ENCODE measurements at places on chromosomes 7 and 10.

DNA sequence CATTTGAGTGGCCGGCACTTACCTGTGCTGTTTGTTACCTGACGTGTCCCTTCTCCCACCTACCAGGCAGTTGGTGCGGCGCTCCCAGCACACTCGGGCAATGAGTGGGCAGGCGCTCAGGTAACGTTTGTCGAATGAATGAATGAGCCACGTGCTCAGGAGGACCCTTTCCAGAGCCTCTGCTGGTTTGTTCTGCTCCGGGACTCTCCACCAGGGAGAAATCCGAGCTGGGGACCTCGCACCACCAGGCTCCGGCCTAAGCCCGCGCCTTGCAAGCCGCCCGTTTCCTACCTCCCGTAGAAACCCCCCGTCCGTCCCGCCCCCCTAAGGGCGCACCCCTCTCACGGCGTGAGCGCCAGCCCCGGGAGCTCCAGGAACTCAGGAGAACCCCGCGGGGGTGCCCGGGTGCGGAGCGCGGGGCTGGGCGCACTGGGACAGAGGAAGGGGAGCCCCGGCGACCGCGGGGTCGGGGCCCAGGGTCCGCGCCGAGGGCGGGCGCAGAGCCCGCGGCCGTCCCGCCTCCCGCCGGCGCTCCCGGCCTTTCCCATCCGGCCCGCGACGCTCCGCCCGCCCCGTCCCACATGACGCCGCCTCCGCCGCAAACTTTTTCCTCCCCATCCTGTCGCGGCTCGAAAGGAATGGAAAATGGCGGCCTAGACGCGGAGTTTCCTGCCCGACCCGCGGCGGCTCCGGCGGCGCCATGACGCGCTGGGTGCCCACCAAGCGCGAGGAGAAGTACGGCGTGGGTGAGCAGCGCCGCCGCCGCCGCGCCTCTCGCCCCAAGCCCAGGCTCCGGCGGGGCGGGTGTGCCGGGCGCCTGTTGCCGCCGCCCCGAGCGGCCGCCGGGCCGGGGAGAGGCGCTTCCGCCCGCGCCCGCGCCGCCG lies at the start of gene DOCK1:
DOCK1 (plus strand) TSS at position 611 of the 884 bp plus-strand sequence; CDS start at position 701, 90 bp downstream.
- peaks cover 36% of the 10 kb centered on the region for H3K27me3 ChIP-seq
- peak within 1 kb of the TSS; percentile 56 for H3K27ac ChIP-seq
- peak within 1 kb of the TSS; percentile 67 for H3K4me3 ChIP-seq
- H3K36me3 ChIP-seq, result no peaks in the 10 kb centered on the region
- peak; percentile 21 for DNase-seq

DNA sequence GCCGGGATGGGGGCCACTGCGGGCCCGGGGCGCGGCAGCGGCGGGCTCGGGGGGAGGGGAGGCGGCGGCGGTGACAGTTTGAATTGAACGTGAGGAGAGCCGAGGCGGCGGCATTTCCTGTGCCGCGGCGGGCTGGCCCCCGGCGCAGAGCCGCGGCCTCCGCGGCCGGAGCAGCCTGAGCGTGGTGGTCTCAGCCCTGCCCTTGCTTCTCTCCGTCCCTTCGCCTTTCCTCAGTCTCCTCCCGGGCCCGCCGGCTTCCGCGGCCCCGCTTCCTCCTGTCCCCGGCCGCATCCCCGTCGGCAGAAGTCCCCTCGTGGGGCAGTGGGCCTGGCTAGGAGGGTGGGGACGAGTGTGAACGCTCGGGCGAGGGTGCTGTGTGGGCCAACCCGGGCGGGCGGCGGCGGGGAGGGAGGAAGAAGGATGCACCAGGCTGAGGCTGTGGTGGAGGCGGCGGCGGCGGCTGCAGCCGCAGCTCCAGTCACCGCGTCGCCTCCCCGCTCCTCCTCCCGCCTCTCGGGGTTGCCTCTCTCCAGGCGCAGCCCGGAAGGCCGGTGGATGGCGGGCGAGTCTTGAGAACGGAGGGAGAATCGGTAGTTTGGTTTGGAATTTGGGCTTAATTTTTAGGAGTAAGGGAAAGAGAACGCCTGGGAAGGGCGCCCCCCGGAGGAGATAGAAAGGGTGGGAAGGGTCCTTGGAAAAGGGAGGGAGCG lies 690 bp downstream of the SEPTIN7 start:
- H3K4me3 ChIP-seq, result peak overlapping the region; percentile 96
- H3K27me3 ChIP-seq, result no peaks in the 10 kb centered on the region
- peak overlapping the region; percentile 97 for H3K27ac ChIP-seq
- peak; percentile 75 for DNase-seq
- H3K36me3 ChIP-seq, result peaks cover 7% of the 10 kb centered on the region
- H3K4me1 ChIP-seq, result peaks cover 46% of the 10 kb centered on the region

- peak overlapping the region; percentile 17 for H3K4me3 ChIP-seq
- no peaks in the 10 kb centered on the region for H3K27me3 ChIP-seq
- H3K36me3 ChIP-seq, result no peaks in the 10 kb centered on the region
- DNase-seq, result no peak
- H3K27ac ChIP-seq, result peak overlapping the region; percentile 4
- H3K4me1 ChIP-seq, result peaks cover 19% of the 10 kb centered on the region
Observed at GRCh38 chr7:76133164-76133775, 68.4 kb upstream of the SRRM3 start.

GRCh38 chr10:44278837-44279324 lies 106.0 kb downstream of the CXCL12 start:
- DNase-seq, result no peak
- H3K4me1 ChIP-seq, result no peaks in the 10 kb centered on the region
- no peaks in the 10 kb centered on the region for H3K27me3 ChIP-seq

GRCh38 chr10:122981066-122981464 lies 864 bp downstream of the PSTK start:
- peak overlapping the region; percentile 87 for H3K4me3 ChIP-seq
- peaks cover 17% of the 10 kb centered on the region for H3K4me1 ChIP-seq
- H3K36me3 ChIP-seq, result peaks cover 5% of the 10 kb centered on the region
- H3K27ac ChIP-seq, result peak overlapping the region; percentile 64
- no peak for DNase-seq

- H3K4me3 ChIP-seq, result no peak overlapping the region
- no peaks in the 10 kb centered on the region for H3K4me1 ChIP-seq
- H3K27ac ChIP-seq, result no peak overlapping the region
- H3K27me3 ChIP-seq, result no peaks in the 10 kb centered on the region
- DNase-seq, result no peak
Observed at GRCh38 chr7:156234666-156235494, 405.7 kb upstream of the RNF32 start.

GRCh38 chr10:127790066-127790624 lies 53.2 kb downstream of the FOXI2 start:
- no peak for DNase-seq
- H3K4me1 ChIP-seq, result no peaks in the 10 kb centered on the region
- no peaks in the 10 kb centered on the region for H3K36me3 ChIP-seq

- H3K4me1 ChIP-seq, result no peaks in the 10 kb centered on the region
- no peak overlapping the region for H3K27ac ChIP-seq
- no peaks in the 10 kb centered on the region for H3K36me3 ChIP-seq
- H3K4me3 ChIP-seq, result no peak overlapping the region
- DNase-seq, result no peak
- H3K27me3 ChIP-seq, result no peaks in the 10 kb centered on the region
Observed at GRCh38 chr10:82982110-82982608, 1107.2 kb downstream of the NRG3 start.

DNA sequence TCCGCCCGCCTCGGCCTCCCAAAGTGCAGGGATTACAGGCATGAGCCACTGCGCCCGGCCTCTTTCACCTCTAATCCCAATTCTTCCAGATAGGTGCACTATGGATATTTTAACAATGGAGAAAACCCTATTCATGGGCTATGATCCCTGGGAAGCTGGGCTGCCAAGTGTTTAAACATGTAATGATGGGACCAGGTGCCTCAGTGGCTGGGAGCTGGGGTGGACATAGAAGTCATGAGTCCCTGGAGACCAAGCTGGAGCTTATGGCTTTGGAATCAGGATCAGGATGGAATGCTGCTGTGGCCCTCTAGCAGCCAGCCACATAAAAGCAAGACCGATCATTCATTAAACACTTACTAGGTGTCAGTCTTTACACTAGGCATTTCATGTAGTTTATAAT lies 41.8 kb upstream of the IGFBP3 start:
- no peak overlapping the region for H3K27ac ChIP-seq
- DNase-seq, result no peak
- H3K36me3 ChIP-seq, result peaks cover 2% of the 10 kb centered on the region
- H3K27me3 ChIP-seq, result no peaks in the 10 kb centered on the region

DNA sequence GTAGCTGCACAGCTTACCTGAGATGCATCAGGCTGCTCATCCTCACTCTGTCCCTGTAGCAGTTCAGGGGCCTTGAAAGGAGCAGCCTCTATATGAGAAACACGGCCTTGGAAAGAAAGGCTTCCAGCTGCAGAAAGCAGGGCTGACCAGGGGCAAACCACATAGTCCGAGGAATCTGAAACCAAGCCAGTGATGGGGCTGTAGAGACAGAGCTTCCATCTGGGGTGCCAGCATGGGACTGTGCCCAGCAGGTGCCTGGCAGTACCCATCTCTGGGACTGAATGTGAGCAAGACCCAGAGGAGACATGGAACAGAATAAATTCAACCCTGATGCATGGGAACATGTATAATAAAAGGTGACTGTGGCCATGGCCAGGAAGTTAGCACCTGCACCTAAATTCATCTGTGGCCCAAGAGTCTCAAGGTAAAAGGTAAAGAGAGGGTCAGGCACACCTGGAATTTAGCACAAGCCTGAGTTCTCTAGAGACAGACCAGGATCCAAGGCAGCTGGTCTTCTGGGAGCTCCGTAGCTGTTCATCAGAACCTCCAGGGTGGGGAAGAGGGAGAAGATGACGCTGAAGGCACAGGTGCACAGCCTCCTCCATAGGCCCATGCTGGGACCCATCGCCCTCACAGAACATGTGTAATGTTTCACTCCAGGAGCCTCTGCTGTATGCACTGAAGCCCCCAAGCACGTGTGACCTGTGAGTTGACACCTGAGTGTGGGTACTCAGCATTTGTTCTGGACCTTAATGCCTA lies 25.3 kb downstream of the FRMPD2 start:
- H3K4me3 ChIP-seq, result no peak overlapping the region
- no peak for DNase-seq
- no peaks in the 10 kb centered on the region for H3K27me3 ChIP-seq
- no peaks in the 10 kb centered on the region for H3K36me3 ChIP-seq
- no peak overlapping the region for H3K27ac ChIP-seq
